ENCODE measurements at places on chromosomes 3 and 15.

DNA sequence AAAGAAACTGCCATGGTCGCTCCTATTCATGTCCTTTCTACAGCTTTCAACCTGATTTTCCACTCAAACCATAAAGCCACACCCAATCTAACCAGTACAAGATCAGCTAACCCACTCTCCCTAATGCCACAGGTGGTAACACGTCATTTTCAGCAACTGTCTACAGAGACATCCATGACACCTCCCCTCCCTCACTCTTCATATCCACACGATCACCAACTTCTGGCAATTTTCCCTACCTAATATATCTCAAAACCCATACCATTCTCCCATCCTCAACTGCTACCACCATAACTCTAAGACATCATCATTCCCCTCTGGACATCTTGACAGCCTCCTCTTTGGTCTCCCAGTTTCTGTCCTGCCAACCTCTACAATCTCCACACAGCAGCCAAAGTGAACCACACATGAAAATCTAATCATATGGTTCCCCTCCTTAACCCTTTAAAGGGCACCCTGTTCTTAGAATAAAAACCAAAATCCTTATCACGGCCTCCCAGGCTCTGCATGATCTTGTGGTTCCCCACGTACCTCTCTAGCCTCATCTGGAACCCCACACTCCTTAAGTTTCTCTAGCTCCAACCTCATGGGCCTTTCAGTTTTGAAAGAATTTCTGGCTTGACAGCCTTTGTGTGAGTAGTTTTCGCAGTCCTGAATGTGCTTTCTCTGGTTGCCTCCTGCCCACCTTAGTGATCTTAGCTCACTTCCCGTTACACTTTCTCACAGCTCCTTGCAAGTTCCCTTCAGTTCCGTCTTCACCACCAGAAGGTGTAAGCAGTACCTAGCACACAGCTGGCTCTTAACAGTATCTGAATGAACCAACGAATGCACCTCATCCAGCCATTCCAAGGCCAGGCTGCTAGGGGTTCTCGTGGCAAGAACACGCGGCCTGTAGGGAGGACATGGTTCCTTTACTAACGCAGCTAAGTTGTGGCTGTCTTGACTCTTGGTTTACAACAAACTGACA, 33.4 kb downstream of the SPINK8 start:
- DNase-seq = peak; percentile 95

GRCh38 chr3:169700195-169700594, 36.7 kb upstream of the MECOM start:
- no peak for DNase-seq

- no peak for DNase-seq
Measured at GRCh38 chr3:192608726-192609600, 118.4 kb downstream of the FGF12 start.

DNA sequence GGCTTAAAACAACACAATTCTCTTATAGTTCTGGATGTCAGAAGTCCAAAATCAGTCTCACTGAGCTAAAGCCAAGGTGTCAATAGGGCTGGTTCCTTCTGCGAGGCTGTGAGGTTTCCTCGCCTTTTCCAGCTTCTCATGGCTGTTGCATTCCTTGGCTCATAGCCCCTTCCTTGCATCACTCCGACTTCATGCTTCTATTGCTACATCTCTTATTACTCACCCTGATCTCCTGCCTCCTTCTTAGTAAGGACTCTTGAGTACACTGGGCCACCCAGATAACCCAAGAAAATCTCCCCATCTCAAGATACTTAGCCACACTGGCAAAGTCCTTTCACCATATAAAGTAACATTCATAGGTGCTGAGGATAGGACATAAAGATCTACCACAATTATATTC, 193.9 kb downstream of the ADAMTS17 start:
- no peak for DNase-seq

- DNase-seq = no peak
Measured at GRCh38 chr3:45712434-45713110, 23.4 kb downstream of the SACM1L start.

GRCh38 chr3:45043728-45044299, 17.7 kb downstream of the CLEC3B start:
- peak; percentile 52 for DNase-seq

DNA sequence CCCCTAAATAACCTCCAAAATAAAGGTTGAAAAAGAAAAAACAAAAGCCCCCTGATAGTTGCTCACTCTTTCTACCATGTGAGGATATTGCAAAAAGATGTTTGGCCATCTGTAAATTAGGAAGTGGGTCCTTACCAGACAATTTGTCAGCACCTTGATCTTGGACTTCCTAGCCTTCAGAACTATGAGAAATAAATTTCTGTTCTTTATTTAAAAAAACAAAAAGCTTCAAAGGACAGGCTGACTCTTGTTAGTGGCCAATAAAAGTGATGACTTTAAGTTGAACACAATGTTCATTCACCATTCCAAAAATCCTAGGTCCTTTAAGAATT, 103.5 kb downstream of the CBLB start:
- peak; percentile 32 for DNase-seq

- peak; percentile 15 for DNase-seq
Measured at GRCh38 chr15:90915216-90915807, 12.2 kb downstream of the MAN2A2 start.

DNA sequence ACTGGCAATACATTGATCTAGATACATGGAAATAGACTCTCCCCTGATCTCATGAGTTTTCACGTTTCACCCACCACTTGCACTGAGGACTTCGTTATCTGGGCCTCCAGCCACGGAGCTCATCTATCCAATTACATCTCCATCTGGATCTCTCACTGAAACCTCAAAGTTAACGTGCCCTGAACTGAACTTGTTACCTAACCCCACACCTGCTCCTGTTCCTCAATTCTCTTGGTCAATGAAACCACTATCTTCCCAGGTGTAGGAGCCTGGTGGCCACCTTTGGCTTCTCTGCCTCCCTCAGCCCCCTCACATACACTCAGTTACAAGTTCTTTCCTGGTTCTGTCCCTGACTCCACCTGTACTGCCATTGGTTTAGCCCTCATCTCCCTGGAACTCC, 9.7 kb downstream of the DGKG start:
- DNase-seq = no peak

DNA sequence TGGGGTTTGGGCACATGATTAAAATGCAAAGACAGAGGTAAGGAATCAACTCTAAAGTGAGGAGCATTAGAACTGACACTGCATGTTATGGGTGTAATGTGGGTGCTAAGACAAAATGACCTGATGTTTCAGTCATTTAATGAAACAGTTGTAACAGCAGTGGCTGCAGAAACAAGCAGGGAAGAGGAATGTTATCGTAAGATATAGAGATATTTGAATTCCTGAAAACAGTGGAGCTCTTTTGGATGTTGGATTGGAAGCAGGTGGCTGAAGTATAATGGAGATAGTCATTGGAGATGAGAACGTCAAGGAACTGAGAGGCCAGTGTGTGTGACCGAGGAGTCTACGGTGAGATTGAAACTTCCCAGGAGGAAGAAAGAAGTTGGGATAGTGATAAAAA, 1065.2 kb downstream of the ZPLD1 start:
- DNase-seq = no peak

GRCh38 chr3:117691526-117691925, 981.9 kb downstream of the TUSC7 start:
- no peak for DNase-seq

DNA sequence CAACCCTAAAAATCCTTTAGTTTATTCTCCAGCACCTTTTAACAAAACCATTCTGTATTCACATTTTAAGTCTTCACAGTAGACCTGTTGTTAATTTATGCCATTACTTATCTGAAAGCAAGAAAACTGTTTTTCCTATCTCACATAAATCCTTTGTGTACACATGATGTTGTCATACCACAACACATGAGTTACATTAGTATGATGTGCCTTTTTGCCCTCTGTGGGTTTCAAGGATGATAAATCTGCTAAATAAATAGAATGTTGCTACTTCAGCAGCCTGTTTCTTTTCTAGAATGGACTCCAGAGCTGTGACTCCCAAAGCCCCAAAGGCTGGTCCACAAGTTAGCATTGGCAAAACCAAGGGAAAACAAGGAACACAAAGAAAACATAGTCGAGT, 151.6 kb downstream of the SERPINI1 start:
- DNase-seq = no peak

- DNase-seq = no peak
Measured at GRCh38 chr3:58569287-58570001, 7.7 kb downstream of the FAM107A start.

- DNase-seq = no peak
Measured at GRCh38 chr3:171417813-171418212, 42.4 kb downstream of the TNIK start.

- no peak for DNase-seq
Measured at GRCh38 chr15:38562278-38562677, 2.3 kb downstream of the RASGRP1 start.

- DNase-seq = peak; percentile 18
Measured at GRCh38 chr3:134029256-134029733, 430 bp downstream of the SLCO2A1 start.

- peak; percentile 66 for DNase-seq
Measured at GRCh38 chr15:35289024-35289617, 204.0 kb upstream of the NANOGP8 start.

GRCh38 chr3:29408676-29409075, 127.8 kb downstream of the RBMS3 start:
- DNase-seq = no peak

DNA sequence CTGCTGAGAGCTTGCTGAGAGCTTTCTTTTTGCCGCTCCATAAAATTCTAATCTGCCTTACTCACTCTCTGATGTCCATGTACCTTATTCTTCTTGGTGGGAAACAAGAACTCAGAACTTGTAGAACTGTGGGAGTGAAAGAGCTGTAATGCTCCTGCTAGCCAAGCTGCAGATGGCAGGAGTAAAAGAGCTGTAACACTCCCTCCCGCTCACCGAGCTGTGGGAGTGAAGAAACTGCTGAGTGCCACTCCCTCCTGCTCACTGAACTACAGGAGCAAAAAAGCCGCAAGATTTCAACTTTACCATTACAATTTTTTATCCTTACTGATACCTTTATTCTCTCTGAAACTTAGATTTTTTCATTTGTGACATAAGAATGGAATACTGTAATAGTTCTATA, 199.1 kb downstream of the SI start:
- no peak for DNase-seq

DNA sequence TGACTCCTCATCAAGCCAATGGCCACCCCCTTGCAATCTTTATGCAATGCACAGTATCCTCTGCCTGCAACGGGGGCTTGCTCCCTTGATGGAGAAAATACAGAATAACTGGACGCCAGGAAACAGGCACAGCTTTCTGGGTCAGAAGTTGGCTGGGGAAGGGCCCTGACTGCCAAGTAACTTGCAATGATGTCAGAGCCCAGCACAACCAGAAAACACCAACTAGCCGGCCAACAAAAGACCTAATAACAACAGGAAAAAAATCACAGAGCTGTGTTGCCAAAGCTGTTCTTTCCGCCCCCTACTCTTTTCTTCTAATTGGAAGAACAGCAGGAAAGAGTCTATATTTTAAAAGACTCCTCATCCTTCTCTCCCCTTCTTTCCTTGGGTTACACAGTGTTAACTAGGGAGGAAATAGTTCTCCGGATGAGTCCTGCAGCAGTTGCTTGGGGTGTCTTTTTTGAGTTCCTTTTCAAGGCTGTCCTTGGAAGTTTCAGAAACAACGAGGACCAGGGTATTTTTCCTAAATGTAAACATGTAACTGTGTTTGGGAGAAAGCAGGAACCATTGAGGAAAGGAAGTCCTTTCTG, 1.4 kb upstream of the SEMA6D start:
- no peak for DNase-seq

DNA sequence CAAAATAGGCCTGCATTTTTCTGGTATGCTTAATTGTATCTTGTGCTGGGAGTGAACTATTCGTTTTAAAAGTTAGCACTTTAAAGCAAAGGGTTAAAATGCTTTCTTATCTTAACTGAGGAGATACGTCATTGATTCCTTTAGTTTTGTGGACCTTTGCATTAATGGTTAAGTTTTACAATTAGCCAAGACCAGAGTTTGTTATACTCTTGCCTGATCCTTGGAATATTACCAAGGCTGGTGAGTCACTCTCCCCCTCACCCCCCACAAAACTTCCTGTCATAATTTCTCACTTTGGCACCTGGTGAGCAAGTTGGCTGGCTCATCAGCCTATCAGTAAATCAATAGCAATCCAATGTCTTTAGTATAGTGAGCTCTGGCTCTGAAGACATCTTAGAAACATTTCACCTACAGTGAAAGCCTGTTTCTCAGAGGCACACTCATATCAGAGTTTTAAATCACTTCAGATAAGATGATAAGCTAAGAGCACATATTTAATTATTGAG, 26.7 kb downstream of the SLC2A2 start:
- DNase-seq = peak; percentile 19

GRCh38 chr3:98874602-98875249, 26.8 kb downstream of the DCBLD2 start:
- peak; percentile 57 for DNase-seq

DNA sequence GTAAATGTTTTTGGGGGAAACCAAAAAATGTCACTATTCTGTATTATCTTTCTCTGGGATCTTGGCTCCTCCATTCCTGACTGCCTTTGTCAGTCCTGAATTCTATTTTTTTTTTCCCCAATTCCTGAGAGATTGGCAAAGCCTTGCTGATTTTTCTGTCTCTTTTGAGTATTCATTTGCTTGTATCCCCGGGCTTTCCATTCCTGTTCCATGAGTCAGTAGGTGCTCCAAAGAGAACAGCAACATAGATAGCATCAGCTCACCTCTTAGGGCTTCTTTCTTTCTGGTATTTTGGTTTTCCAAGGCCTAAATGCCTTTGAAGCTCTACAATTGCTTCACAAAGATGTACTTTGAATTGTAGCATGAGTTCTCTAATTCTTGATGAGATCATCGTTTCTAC, 271.7 kb upstream of the LRRC3B start:
- DNase-seq = no peak

GRCh38 chr15:62880278-62880677, 162.3 kb upstream of the TPM1 start:
- peak; percentile 77 for DNase-seq

DNA sequence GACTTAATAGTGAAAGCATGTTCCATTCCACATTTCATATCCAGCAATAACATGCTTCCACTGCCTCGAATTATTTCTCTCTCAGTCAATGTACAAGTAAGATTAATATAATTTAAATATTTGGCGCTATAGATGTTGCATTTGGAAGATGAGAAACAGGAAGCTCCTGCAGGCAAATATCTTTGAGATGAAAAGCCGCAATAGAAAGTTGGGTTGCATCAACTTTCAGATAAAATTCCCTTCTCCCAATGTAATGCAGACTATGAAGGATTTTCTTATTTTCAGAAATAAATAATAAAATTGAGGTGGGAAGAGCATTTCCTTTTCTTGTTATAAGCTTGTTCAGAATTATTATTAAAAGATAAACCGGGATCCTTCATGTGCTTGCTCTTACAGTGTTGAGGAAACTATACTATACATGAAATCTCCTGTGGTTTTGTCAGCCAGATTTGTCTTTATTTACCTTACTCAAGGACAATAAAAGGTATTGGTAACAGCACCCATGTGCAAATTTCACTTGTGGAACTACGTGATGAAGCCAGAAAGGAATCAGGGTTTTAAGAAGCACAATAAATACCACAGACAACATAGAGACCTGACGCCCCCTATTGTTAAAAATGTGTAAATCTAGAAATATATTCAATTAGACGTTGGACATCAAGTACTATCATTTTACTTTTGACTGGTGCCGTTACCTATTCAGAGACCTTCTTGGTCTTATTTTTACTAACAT, 307.0 kb downstream of the ARPP21 start:
- peak; percentile 57 for DNase-seq

GRCh38 chr3:24470277-24470676, 24.4 kb downstream of the THRB start:
- DNase-seq = no peak

Measured in hematopoietic multipotent progenitor cell treated with erythropoietin and hydrocortisone succinate and interleukin-3 and kit ligand, for 4 days (in vitro differentiated cells).